ENCODE measurements at places on chromosomes 5 and 9.

GRCh38 chr5:157951673-157952373, 92.9 kb upstream of the CLINT1 start:
- H3K27ac ChIP-seq = no peak overlapping the region
- H3K4me3 ChIP-seq = no peak overlapping the region
- peaks cover 3% of the 10 kb centered on the region for H3K27me3 ChIP-seq
- H3K36me3 ChIP-seq = no peaks in the 10 kb centered on the region
- no peak for DNase-seq
- no peaks in the 10 kb centered on the region for H3K4me1 ChIP-seq

DNA sequence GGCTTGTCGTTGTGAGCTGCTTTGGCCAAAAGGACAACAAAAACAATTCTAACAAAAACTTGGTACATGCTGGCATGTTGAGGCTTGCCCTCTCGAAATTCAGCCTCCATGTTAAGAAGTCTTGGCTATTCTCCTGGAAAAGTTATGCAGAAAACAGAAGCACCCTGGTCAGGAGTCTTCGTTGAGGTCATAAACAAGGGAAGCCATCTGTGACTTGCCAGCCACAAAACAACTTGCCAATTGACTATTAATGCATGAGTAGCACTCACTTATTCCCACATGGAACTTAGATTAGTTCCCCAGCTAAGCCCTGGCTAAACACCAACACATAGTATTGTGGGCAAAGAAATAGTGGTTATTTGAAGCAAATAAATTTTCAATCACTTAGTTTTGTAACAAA, 521.0 kb upstream of the CHD1 start:
- H3K36me3 ChIP-seq = no peaks in the 10 kb centered on the region
- no peaks in the 10 kb centered on the region for H3K27me3 ChIP-seq
- no peaks in the 10 kb centered on the region for H3K4me1 ChIP-seq
- no peak for DNase-seq
- H3K27ac ChIP-seq = no peak overlapping the region

GRCh38 chr5:62257020-62257367, 49.0 kb upstream of the KIF2A start:
- peak overlapping the region; percentile 67 for H3K27ac ChIP-seq
- peak overlapping the region; percentile 74 for H3K4me3 ChIP-seq
- no peaks in the 10 kb centered on the region for H3K27me3 ChIP-seq
- H3K4me1 ChIP-seq = peaks cover 10% of the 10 kb centered on the region
- DNase-seq = no peak

DNA sequence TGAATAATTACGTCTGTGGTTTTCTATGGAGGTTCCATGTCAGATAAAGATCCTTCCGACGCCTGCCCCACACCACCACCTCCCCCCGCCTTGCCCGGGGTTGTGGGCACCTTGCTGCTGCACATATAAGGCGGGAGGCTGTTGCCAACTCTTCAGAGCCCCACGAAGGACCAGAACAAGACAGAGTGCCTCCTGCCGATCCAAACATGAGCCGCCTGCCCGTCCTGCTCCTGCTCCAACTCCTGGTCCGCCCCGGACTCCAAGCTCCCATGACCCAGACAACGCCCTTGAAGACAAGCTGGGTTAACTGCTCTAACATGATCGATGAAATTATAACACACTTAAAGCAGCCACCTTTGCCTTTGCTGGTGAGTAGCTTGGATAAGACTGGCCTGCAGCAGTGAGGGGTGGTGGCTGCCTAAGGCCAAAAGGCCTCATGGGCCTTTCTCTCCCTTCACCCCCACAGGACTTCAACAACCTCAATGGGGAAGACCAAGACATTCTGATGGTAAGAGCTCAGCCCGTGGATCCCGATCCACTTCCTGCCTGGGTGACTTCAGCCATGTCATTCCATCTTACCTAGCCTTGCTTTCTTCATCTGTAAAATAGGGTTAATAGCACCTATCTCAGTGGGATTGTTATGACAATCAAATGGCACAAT, at the start of gene IL3:
Gene IL3 (plus strand): TSS at position 155 of the 661 bp plus-strand sequence. CDS start 52 bp downstream, at position 207.
- peaks cover 30% of the 10 kb centered on the region for H3K4me1 ChIP-seq
- no peak within 1 kb of the TSS for H3K4me3 ChIP-seq
- DNase-seq = no peak

DNA sequence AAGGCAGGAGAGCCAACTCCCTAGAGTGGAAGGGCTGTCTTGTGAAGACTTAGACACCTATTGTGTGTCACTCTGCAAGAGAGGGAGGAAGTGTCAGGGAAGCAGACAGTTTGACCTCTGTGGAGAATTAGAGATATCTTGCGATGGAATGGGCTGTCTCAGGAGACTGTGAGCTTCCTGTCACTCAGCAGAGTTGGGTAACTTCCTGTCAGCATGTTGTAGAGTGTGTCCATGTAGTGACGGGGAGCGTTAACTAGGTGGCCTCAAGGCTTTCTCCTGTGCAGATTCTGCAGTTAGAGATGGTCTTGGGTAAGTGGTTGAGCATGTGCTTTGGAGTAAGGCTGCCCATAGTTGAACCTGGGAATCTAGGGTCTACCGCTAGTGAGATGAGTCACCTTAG, 136.5 kb downstream of the KIF4B start:
- no peak for DNase-seq
- H3K4me1 ChIP-seq = no peaks in the 10 kb centered on the region
- H3K27me3 ChIP-seq = peaks cover 2% of the 10 kb centered on the region
- H3K4me3 ChIP-seq = no peak overlapping the region

DNA sequence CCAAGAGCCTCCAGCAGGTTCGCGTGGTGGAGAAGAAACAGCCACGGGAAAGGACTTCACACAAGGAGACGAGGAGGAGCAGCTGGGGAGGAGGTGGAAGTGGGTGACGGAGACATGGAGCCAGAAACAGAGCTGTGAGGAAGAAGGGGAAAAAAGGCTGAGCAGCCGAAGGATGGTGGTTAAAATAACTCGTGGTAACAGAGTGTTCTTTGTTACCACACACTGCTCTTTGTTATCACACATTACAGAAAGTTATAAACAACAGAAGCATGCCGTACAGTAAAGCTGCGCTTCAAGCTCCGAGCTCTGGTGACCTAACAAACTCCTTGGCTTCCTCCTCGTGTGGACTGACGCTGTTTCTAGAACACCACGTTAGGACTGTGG, 215.4 kb downstream of the GLIS3 start:
- H3K27ac ChIP-seq = no peak overlapping the region
- H3K36me3 ChIP-seq = no peaks in the 10 kb centered on the region
- DNase-seq = no peak
- H3K4me3 ChIP-seq = no peak overlapping the region
- H3K4me1 ChIP-seq = no peaks in the 10 kb centered on the region
- no peaks in the 10 kb centered on the region for H3K27me3 ChIP-seq

GRCh38 chr5:154478752-154479159, 729 bp upstream of the HAND1 start:
- no peak for DNase-seq
- H3K4me1 ChIP-seq = peaks cover 59% of the 10 kb centered on the region
- peaks cover 65% of the 10 kb centered on the region for H3K27me3 ChIP-seq
- H3K36me3 ChIP-seq = no peaks in the 10 kb centered on the region

DNA sequence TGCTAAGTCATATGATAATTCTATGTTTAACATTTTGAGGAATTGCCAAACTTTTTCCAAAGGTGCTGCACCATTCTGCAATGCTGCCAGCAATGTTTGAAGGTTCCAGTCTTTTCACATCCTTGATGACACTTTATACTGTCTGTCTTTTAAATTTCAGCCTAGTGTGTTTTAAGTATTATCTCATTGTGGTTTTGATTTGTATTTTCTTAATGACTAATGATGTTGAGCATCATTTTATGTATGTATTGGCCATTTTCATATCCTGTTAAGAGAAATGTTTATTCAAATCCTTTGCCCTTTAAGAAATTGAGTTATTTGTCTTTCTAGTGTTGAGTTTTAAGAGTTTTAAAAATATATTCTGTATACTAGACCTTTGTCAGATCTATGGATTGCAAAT, 5.0 kb upstream of the TEX48 start:
- no peak overlapping the region for H3K27ac ChIP-seq
- peaks cover 16% of the 10 kb centered on the region for H3K4me1 ChIP-seq
- DNase-seq = no peak
- no peaks in the 10 kb centered on the region for H3K27me3 ChIP-seq
- no peaks in the 10 kb centered on the region for H3K36me3 ChIP-seq

- H3K36me3 ChIP-seq = no peaks in the 10 kb centered on the region
- DNase-seq = no peak
- no peaks in the 10 kb centered on the region for H3K27me3 ChIP-seq
- H3K27ac ChIP-seq = no peak overlapping the region
- H3K4me3 ChIP-seq = no peak overlapping the region
Measured at GRCh38 chr5:51203598-51203997, 179.7 kb upstream of the ISL1 start.

All from CD4-positive, CD25-positive, alpha-beta regulatory T cell (primary cell).